ENCODE measurements at places on chromosomes 5 and 9. TPM values are rescaled to one million over a fixed set of nuclear protein-coding genes. Genes with fewer than 3 reads are reported as not detected.

The INSL6 gene
- not detected for total RNA-seq

The PRDM9 gene
- not detected for total RNA-seq

The ITK gene
- not detected for total RNA-seq

The PDE6A gene
- under 0.01 TPM for total RNA-seq

The LRRC26 gene
- total RNA-seq: not detected

The PCDHAC2 gene
- 0.09 TPM for total RNA-seq

The IL4 gene
- not detected for total RNA-seq

The CBY3 gene
- total RNA-seq: 0.18 TPM

The PAEP gene
- total RNA-seq: not detected

The ZNF658 gene
- total RNA-seq: 4.1 TPM

The NUTM2F gene
- not detected for total RNA-seq

The IL13 gene
- total RNA-seq: not detected

The JAK2 gene
- total RNA-seq: 12.2 TPM

The AIF1L gene
- 27.6 TPM for total RNA-seq

The LCN1 gene
- 0.66 TPM for total RNA-seq

The TPPP gene
- 0.19 TPM for total RNA-seq

The SNCB gene
- total RNA-seq: 0.09 TPM

The ARHGEF28 gene
- total RNA-seq: 106 TPM

The TAS2R1 gene
- total RNA-seq: not detected

The HMCN2 gene
- under 0.01 TPM for total RNA-seq

The GNAQ gene
- total RNA-seq: 29.9 TPM

The TAF11L13 gene
- total RNA-seq: not detected

The FOXD4L4 gene
- total RNA-seq: 0.09 TPM

The MRPL41 gene
- 55.2 TPM for total RNA-seq

The FOXI1 gene
- not detected for total RNA-seq

The PCA3 gene
- total RNA-seq: 0.90 TPM

The IFNA4 gene
- total RNA-seq: not detected

The HAVCR2 gene
- total RNA-seq: not detected

The TNC gene
- 0.54 TPM for total RNA-seq

The NEUROG1 gene
- total RNA-seq: not detected

The MAMDC4 gene
- 4.9 TPM for total RNA-seq

Data from endothelial cell of coronary artery (primary cell).